T-helper 1 cell (primary cell): ENCODE measurements at places on chromosomes 16 and 17.
A peak's percentile ranks its signal among the peaks of the same experiment; 100 is the strongest.

DNA sequence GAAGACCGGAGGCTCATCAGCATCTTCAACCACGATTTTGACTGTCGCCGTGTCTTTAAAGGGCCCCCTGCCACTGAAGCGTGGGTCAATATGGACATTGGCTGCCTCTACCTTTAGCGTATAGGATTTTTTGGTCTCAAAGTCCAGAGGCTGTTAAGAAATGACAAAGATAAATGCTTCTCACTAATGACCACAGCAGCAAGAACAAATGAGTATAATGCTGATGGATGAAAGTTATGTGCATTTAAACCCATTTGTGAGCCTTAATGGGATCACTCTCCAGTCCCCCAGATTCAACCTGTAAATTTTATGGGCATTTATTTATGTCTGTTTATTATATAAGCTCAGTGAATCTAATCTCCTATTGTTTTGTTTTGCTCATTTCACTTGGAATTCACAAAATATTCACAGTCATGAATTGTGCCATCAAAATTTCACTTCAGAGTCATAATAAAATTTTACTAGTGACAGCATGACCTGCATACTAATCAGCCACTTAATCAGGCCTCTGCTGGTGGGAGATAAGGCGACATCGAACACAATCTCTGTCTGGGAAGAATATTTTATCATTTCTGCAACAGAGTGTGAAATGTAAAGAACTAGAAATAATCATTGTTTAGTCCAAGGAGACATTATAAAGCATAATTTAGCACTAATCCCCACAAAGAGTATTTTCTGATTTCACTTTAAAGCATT is 218.5 kb downstream of the CDH8 start:
- no peak for DNase-seq

- DNase-seq, result no peak
Measured at GRCh38 chr17:29619251-29619650, 3.5 kb downstream of the CORO6 start.

DNA sequence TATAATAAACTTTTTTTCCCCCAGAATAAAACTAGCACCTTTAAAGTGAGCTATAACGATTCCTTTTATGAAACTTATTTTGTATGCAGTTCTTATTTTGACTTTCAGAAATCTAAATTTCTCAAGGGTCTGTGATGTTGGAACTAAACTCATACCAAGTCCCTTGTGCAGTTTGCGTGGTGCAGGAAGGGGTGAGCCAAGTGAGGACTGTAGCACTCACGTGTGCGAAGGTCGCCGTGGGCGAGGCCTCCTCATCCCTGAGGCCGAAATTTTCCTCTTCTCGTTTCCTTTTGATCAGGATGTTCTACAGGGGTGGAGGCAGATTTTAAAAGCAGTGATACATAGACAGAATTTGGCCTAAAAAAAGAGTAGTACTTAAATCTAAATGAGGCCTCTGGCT is 73.7 kb downstream of the RPTOR start:
- DNase-seq, result no peak

GRCh38 chr16:58842746-58843145 is 108.6 kb upstream of the GOT2 start:
- no peak for DNase-seq

DNA sequence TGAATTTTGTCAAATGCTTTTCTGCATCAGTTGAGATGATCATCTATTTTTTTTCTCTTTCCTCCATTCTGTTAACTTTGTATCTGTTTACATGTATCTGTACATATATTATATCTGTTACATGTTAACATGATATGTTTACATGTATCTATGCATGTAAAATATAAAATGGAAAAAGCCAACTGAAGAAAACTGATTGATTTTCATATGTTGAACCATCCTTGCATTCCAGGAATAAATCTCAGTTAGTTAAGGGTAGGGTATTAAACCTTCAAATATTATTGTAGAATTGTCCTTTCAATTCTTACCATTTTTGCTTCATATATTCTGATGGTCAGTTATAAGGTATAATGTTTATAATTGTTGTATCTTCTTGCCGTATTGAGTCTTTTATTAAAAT is 336.1 kb downstream of the ZFHX3 start:
- no peak for DNase-seq

DNA sequence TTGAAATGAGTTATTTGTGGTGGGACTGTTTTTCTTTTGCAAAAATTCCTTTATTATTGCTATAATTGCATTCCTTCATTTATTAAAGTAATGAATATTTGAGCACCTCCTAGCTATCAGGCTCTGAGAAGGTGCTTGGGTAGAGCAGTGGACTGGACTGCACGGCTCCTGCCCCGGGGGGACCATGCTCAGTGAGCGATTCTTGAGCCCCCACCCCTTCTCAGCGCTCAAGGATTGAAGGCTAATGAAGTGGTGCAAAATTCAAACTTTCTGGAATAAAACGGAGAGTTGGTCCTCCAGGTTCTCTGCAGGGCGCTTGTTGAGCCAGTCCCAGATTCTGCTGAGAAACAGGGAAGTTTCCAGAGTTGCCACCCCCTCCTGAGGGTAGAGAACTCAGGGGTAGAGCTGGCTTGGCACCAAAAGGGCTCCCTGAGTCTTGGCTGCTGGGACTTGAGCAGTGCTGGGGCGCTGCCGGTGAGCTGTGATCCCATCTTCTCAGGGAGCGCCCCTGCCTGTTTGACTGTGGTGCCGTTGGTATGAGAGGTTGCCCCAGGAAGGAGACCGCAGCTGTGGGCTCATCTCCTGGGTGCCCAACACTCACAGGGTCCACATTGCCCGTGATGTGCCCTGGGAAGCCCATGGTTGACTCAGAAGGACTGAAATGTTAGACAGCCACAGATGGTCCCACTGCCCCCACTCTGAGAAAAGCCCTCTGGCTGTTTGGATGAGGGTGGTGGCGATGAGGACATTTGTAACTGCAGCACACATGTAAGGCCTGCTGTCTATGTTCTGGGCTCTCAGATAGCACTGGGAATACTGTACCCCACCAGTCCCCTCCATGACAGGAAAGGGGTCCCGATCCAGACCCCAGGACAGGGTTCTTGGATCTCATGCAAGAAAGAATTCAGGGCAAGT is 20.0 kb downstream of the KSR1 start:
- DNase-seq, result no peak

- DNase-seq, result peak; percentile 29
Measured at GRCh38 chr17:489758-490329, 137.2 kb upstream of the RPH3AL start.

DNA sequence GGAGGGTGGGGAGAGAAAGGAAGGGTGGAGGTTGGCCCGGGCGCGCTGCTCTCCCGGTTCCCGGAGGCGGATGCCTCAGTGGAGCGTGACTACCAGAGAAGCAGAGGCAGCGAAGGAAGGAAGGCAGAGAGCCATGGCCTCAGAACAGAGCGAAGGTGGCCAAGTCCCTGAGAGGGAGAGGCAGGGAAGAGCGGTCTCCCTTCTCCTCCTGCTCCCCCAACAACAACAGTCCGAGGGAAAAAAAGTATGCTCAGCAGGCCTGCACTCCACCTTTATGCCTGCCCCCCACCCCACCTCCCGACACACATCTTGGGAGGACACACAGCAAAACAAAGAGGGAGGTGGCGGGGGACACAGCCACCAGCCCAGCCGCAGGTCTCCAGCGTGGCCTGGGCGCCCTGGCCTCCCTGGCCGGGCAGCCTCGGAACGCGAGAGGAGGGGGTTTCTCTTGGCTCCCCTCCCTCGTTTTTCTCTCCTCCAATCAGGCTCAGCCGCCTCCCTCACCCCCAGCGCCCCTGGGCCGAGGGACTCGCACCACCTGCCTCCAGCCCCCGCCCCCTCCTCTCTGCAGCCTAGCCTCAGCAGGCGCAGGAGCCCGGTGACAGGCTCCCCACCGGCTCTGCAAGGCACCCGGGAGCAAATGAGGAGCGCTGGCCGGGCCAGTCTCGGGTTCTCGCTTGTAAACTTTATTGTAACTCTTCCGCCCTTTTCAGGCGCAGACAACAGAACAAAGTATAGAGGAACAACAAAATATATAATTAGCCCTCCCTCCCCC is 1.1 kb upstream of the HOXB7 start:
- no peak for DNase-seq

- DNase-seq, result peak; percentile 18
Measured at GRCh38 chr17:75047398-75048098, 523 bp downstream of the KCTD2 start.

DNA sequence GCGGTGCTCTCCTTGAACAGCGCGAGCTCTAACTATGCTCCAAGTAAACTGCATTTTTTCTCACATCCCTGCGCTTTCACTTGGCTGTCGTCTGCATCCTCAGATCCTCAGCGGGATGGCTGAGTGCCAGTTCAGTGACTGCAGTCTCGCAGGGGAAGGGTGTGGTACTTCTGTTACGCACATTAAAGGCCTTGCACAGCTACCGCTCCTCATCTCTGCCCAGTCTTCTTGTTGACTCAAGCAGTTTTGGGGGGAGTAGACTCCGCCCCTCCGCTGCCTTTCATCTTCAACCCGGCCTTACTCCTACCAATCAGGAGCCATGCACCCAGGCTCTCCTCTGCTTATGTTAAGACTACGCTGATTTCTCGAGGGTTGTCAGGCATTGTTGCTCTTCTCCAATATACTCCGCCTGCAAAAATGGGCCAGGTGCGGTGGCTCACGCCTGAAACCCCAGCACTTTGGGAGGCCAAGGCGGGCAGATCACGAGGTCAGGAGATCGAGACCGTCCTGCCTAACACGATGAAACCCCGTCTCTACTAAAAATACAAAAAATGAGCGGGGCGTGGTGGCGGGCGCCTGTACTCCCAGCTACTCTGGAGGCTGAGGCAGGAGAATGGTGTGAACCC is 10.0 kb downstream of the ATP5PD start:
- DNase-seq, result peak; percentile 92

DNA sequence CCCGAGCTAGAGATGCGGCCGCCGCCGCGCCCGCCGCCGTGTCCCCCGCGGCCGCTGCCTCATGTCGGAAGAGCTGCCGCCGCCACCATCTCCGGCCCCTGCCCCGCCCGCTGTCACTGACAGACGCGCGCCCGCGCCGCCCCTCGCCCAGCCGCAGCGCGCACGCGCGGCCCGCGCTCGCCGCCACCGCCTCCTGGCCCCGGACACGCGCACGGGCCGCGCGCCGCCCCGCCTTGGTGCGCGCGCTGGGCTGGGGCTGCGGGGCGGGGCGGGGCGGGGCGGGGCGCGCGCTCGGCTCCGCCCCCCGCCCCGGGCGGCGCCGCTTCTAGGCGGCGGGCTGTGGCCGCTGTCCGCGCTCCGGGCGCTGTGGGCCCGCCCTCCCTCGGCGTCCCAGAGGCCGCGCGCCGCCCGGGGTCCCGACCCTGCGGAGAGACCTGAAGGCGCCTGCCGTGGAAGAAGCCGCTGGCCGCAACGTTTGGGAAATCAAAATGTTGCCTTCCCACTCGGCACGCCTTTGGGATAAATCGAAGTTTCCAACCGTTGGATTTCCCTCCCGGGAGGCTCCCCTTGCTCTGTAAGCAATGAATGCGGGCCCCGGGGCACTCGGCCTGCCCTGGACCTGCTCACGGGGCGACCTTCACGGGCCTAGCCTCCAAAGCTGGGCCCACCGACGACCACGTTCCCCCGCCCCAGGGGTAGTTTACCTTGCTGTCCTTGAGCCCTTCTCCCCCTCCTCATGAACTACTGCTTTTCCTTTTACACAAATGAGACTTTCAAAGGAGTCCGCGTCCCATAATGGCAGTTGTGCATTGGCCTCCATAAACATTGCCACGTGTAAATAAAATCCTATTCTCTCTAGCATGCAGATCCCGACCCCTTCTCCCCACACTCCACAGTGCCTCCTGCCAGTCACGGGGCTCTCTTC is at the start of gene ADCY9:
ADCY9 (minus strand) TSS at position 118 of the 925 bp plus-strand sequence. CDS start 1,000 bp downstream, outside the sequence.
- peak; percentile 69 for DNase-seq

DNA sequence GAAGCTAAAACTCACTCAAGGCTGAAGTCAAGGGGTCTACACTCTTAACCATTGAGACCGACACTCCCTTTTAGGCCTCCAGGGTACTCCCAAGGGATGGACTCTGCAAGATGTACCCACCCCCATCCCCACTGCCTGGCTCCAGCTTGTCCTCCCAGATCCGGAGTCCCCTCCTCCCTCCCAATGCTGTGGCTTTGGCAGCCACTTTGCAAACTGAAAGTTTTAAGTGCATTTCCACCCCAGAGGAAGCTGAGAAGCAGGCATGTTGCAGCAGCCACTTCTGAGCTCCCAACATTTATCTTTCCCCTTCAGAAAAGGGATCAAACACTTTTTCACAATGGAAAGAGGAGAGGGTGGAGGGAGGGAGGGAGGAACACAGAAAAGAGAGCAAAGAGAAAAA is 115.2 kb downstream of the COPRS start:
- no peak for DNase-seq

GRCh38 chr16:75038036-75038858 is 39.4 kb downstream of the ZNRF1 start:
- DNase-seq, result no peak

GRCh38 chr16:70685938-70686375 is at the start of gene MTSS2:
MTSS2 (minus strand) TSS chr16:70686053; CDS start chr16:70685791, 262 bp downstream.
- DNase-seq, result no peak

DNA sequence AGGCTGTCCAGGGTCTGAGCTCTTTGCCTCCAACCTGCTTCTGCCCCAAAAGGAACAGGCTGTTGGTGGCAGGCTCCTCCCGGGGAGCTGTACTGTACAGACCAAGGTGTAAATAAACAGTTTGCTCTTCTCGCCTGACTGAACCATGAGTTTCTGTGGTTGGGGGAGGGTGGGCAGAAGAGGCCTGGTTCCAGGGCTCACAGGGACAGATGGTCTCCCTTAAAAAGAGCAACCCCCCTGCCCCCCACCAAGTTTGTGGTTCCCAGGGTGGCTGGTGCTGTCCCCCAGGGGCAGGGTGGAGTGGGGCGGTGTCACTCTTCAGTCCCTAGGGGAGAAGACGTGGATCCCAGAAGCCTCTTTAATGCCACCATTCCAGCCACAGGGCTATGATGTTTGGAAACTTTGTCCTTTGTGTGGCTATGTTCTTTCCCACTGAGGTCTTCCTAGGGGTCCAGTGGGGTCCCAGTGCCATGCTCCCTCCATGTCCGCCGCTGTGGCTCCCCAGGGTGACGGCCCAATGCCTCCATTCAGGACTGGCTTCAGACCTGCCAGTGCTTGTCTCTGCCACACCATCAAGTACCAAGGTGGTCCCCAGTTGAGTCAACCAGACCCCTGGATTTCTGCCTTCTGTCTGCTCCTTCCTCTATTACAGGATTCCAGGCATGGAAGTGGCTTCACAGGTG is 146.7 kb downstream of the RAB11FIP4 start:
- DNase-seq, result no peak

DNA sequence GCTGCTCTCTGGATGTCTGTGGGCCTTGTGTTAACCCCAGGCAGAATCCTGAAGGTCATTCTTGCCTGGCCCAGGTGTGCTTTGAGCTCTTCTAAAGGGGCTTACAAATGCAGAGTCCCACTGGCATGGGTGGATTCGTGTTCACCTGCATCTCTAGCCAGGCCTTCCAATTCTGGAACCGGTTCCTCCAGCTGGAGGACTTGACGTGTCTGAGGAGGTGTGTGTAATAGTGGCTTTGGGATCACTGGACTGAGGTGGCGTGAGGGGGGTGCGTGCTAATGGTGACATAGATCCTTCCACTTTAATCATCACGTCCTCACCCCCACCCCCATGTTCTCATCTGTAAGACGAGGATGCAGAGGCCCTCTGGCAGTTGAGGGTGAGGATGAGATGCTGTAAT is 4.8 kb downstream of the GSE1 start:
- no peak for DNase-seq

- DNase-seq, result peak; percentile 79
Measured at GRCh38 chr16:4288148-4288921, 15.5 kb upstream of the TFAP4 start.
